ENCODE measurements at places on chromosomes 3 and 15.

DNA sequence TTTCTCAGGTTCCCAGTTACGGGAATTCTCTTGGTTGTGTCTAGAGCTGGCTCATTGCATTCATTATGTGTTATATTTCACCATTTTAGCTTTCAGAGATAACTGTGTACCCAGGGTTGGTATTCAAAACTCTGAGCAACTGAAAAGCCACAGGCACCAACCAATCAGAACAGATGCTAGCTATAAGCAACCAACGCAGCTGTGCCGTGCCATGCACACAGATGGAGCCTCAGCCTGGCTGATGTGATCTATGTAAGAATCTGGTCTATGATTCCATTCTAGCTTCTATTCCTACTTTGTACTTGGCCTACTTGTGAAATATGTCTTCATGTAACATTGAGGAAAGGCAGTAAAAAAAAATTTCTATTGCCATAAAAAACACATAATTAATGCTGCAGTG, 95.0 kb upstream of the CCDC80 start:
- DNase-seq, result no peak

GRCh38 chr3:170641510-170642236, 55.8 kb upstream of the SLC7A14 start:
- DNase-seq, result no peak

GRCh38 chr15:73244333-73244732, 124.4 kb downstream of the HCN4 start:
- DNase-seq, result no peak

DNA sequence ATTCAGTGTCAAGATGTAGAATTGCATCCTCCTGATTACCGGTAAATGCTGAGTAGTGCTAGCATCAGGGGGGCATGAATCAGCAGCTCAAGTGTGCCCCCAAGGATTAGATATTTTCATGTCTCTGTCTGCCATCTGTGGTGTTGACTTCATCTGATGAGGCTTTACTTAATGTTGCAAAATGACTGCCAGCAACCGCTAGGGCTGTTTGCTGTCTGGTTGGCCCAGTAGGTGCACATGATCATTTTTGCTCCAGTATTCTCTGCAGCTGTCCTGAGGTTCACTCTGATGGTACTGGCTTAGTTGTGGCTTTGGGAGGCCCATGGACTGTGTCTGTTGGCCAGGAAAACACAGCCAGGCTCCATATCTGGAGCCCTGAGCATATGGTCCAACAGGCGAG, 316.4 kb downstream of the SOX2 start:
- no peak for DNase-seq

DNA sequence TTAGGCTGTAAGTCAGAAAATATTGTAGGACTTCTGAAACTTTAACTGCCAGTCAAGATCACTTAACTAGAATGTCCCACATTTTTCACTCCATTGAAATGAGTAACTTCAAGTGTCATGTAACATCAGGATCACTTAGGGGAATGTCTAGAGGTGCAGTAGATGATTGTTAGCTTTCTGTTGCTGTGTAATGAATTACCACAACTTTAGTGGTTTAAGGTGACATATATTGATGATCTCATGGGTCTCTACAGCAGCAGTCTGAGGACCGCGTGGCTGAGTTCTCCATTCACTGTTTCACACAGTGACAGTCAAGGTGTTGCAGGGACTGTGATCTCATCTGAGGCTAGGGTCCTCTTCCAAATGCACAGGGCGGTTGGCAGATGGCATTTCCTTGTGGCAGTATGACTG, 82.7 kb downstream of the SLC25A26 start:
- DNase-seq, result no peak

DNA sequence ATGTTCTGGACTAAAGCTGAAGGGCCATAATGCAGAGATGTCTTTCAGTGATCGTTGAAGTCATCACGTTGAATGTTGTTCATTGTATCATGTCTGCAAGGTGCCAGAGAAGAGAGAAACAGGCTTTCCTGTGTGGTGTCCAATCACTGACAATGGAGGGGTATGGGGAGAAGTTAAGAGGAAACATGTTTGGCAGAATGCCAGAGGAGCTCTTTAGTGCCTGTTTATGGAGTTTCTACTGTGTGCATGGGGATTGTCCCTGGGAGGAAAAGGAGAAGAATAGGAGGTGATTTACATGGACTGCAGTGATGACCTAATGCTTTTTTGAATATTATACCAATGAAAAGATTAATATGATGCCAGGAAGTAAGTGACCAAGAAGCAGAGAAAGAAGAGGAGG, 11.7 kb downstream of the SCAANT1 start:
- no peak for DNase-seq

GRCh38 chr3:140470211-140470610, 207.7 kb upstream of the TRIM42 start:
- DNase-seq, result no peak

GRCh38 chr15:57223345-57223744, 153.0 kb upstream of the CGNL1 start:
- DNase-seq, result no peak

- no peak for DNase-seq
Measured at GRCh38 chr3:188001093-188001492, 152.9 kb upstream of the LPP start.

- no peak for DNase-seq
Measured at GRCh38 chr15:38238311-38238710, 14.3 kb upstream of the SPRED1 start.

- DNase-seq, result no peak
Measured at GRCh38 chr3:195788711-195789581, 22.8 kb downstream of the MUC4 start.

DNA sequence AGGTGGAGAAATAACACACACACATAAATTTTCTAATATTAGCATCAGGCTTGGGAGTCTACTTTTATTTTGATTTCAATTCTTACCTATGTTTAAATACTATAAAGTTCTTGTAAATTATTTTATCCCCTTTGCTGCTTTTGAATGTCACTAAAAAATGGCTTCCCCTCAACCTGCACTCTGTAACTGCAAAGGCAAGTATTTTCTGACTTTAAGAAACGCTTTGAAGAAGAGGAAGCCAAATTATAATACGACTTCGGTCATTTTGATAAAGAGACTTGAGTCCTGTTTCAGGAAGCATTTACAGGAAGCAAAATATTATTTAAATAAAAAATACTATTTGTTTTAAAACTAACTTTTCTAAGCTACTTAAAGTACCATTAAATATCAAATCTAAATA, 627.7 kb upstream of the AGTR1 start:
- no peak for DNase-seq

DNA sequence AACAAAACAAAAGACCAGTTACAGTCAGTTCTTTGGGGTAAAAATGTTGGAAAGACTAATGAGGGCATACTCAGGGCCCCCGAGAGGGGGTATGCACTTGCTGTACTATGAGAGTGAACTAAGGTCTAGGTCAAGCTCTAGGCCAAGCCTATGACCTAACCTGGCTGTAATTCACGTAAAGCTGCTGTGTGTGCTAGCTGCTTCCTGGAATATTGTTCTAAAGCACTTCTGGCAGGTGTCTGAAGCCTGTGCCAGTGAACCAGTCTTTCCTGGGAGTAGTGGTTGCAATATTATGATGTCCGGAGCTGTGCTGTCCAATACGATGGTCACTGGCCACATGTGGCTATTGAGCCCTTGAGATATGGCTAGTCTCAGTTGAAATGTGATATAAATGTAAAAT, 13.1 kb upstream of the CX3CR1 start:
- no peak for DNase-seq

DNA sequence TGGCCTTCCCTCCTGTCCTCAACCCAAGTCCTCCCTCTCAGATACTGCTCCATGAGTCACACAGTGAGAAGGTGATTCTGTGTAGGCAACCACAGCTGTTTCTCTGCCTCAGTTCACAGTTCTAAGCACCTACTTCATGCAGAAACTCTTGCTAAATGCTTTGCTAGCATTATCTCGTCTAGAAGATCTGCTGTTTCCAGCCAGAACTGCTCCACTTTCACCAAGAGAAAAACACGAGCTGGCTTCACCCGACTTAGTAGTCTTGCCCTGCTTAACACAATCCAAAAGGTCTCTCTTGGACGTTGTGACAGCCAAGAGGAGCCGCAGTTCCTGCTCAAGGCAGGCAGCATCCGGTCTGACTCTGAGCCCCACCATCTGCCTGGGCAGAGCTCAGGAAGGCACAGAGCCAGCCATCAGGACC, 272.1 kb downstream of the UACA start:
- no peak for DNase-seq

DNA sequence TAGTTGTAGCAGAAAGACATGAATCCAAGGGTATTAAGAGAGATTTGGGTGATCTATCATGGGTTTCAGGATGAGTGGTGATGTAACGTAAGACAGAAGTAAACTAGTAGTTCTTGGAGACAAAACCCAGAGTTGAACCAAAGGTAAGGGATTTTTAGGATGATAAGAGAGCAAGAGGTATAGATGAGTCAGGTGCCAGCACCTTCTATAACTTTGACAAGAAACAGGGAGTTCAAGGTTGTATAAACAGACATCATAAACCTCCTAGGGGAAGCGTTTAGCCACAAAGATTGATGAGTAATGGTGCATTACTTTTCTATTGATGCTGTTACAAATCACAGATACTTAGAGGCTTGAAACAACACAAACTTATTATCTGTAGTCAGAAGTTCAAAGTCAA, 447.3 kb upstream of the ARHGEF26 start:
- DNase-seq, result no peak

DNA sequence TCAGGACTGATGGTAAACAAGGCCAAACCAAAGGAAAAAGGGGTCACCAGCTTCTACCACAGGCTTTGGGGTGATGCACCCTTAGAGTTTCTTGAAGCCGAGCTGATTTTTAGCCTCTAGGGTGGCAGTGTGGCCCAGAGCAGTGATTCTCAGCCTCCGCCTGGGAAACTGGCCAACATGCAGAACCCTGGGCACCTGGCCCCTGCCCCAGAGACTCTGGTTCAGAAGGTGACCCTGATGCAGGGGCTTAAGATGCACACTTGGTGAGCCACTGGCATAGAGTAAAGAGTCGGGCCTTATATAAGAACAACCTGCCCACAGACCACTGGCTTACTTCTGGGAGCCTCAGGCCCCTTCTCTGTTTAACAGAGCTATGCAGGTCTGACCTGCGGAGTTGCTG, 44.5 kb downstream of the SYNM start:
- no peak for DNase-seq

- no peak for DNase-seq
Measured at GRCh38 chr3:48684480-48685143, 1.1 kb downstream of the NCKIPSD start.

- no peak for DNase-seq
Measured at GRCh38 chr15:92893200-92893599, 6.9 kb upstream of the CHD2 start.

DNA sequence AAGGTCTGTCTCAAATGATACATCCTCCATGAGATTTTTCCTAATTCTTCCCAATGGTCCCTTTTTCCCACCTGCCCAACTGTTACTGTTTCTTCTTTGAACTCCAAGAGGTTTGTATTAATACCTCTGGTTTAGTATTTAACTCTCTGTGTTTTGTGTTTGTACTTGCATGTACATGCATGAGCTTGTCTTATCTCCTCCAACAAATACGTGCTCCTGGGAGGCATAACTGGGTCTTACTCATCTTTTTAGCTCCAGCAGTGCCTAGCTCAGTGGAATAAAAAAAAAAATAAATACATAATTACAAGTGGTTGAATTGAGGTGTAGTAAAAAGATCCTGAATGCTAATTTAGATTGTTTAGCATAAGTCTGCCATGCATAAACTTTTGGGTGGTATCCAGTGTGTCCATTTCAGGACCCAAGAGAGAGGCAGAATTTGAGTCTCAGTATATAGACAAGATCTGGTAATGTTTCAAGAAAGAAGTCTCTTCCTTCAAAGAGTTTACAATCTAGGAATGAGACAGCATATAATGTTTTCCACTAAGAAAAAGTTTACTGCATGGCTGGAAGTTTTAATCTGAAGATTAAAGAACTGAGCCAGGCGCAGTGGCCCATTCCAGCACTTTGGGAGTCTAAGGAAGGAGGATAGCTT, 1.7 kb upstream of the LYSMD2 start:
- DNase-seq, result no peak

DNA sequence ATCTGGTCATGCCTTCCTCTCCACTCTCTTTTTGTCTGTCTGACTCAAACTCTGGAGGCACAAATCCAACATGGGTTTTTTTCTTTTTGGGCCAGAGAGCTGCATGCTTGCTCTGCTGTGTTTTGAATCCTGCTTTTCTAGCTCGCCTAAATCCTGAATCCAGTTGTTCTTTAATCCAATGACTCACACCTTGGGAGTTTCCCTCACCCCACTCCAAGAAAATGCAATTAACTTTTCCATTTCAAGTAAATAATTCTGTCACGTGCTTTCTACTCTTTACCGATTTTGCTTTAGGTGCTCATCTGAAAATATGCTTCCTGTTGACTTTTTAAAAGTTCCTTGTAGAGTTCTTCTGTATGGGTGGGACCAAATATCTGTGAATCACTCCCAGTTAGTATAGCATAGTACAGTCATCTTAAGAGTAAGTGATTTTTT, 47.6 kb downstream of the SLMAP start:
- no peak for DNase-seq

GRCh38 chr15:28125673-28126651, 26.8 kb upstream of the OCA2 start:
- no peak for DNase-seq

DNA sequence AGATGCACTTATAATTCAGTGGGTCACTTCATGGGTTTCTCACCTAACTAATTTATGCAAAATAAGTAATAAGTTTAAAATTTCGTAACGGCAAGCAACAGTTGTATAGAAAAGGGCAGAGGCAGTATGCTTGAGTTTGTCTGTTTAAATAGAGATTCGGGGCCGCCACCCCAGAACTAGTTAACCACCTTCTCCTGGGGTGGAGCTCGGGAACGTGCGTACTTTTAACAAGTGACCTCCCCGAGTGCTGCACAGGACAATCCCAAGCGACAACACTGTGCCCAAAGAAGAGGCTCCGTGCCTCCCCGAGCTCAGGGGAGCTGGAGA, 439 bp downstream of the SSR3 start:
- peak; percentile 2 for DNase-seq

GRCh38 chr3:150180334-150180733, 209.6 kb upstream of the PFN2 start:
- DNase-seq, result no peak

GRCh38 chr3:105174017-105174615, 192.6 kb upstream of the ALCAM start:
- DNase-seq, result no peak

DNA sequence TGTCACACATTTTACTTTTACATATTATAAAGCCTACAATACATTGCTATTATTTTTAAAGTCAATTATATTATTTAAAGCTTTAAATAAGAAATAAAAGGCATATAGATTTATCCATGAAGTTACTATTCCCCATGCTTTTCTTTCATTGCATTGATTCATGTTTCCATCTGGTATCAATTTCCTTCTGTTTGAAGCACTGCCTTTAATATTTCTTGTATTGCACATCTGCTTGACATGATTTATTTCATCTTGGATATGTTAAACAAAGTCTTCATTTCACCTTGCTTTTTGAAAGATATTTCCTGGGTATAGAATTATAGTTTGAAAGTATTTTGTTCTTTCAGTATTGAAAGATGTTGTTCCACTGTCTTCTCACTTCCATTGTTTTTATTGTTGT, 174.3 kb upstream of the MBNL1 start:
- DNase-seq, result no peak

DNA sequence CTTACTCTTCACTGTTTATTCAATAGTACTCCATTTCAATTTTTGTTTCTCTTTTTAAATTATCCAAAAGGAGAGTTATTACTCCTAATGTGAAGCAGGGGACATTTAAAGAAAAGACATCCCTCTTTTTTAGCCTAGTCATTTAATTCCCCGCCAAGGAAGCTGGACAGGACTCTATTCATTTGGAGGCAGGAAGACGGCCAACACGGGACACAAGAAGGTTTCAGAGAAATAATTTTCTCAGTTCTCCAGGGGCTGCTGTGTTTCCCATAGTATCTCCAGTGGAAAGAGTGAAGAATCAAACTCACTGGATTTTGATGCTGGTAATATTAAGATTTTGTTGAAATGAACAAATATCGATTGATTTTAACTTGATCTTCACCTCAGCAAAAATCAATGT, 833.7 kb downstream of the ROBO2 start:
- DNase-seq, result no peak

Data from GM18507 (cell line).